Endothelial cell of coronary artery (primary cell): ENCODE measurements at places on chromosomes 1 and 21. TPM values are rescaled to one million over a fixed set of nuclear protein-coding genes. Genes with fewer than 3 reads are reported as not detected.

The MTF1 gene
- 1.7 and 3.2 TPM in 2 replicates for total RNA-seq

The DISC1 gene
- total RNA-seq = 13.6 and 15.6 TPM in 2 replicates

The LCE1F gene
- not detected in 2 replicates for total RNA-seq

The SPAG17 gene
- not detected in 2 replicates for total RNA-seq

The ZMYND12 gene
- 0.27 and 0.28 TPM in 2 replicates for total RNA-seq

The CAPN9 gene
- not detected in 2 replicates for total RNA-seq

The TRAF5 gene
- 8.0 and 25.0 TPM in 2 replicates for total RNA-seq

The E2F2 gene
- 0.47 and 0.81 TPM in 2 replicates for total RNA-seq

The CFHR2 gene
- total RNA-seq = not detected in 2 replicates

The CLDN14 gene
- 0.18 and 10.0 TPM in 2 replicates for total RNA-seq

The PAQR6 gene
- total RNA-seq = 0.27 and 0.47 TPM in 2 replicates

The NR1I3 gene
- not detected in 2 replicates for total RNA-seq

The TRIM45 gene
- total RNA-seq = 1.1 and 1.3 TPM in 2 replicates

The SYPL2 gene
- not detected in 2 replicates for total RNA-seq

The RBM11 gene
- total RNA-seq = not detected in 2 replicates

The IQGAP3 gene
- total RNA-seq = 8.9 and 16.7 TPM in 2 replicates

The LRRC42 gene
- total RNA-seq = 19.8 and 21.9 TPM in 2 replicates

The DIO1 gene
- not detected in 2 replicates for total RNA-seq

The ST6GALNAC5 gene
- total RNA-seq = not detected in 2 replicates

The ZNF593OS gene
- total RNA-seq = 0.09 TPM in 1 of 2 replicates, not detected in the other

The CLDN8 gene
- not detected in 2 replicates for total RNA-seq

The OR10J1 gene
- total RNA-seq = not detected in 2 replicates

The TNFAIP8L2 gene
- total RNA-seq = not detected in 2 replicates

The FYB2 gene
- not detected in 2 replicates for total RNA-seq

The PDE4B gene
- 44.1 and 71.8 TPM in 2 replicates for total RNA-seq
